ENCODE measurements at places on chromosomes 11 and 22.

- no peak for DNase-seq
Measured at GRCh38 chr22:46150655-46151477, 540 bp downstream of the PPARA start.

- DNase-seq = no peak
Measured at GRCh38 chr11:117554601-117555333, 227.1 kb downstream of the CEP164 start.

DNA sequence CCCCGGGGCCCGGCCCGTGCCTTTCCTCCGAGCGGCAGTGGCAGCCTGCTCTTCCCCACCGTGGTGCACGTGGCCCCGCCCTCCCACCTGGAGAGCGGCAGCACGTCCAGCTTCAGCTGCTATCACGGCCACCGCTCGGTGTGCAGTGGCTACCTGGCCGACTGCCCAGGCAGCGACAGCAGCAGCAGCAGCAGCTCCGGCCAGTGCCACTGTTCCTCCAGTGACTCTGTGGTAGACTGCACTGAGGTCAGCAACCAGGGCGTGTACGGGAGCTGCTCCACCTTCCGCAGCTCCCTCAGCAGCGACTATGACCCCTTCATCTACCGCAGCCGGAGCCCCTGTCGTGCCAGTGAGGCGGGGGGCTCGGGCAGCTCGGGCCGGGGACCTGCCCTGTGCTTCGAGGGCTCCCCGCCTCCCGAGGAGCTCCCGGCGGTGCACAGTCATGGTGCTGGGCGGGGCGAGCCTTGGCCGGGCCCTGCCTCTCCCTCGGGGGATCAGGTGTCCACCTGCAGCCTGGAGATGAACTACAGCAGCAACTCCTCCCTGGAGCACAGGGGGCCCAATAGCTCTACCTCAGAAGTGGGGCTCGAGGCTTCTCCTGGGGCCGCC lies 11.9 kb downstream of the C22orf31 start:
- DNase-seq = no peak

- DNase-seq = no peak
Measured at GRCh38 chr11:66887526-66887925, 30.7 kb downstream of the LRFN4 start.

GRCh38 chr11:61168042-61168688 lies 6.9 kb upstream of the VPS37C start:
- no peak for DNase-seq

- no peak for DNase-seq
Measured at GRCh38 chr11:35089666-35090065, 49.3 kb upstream of the CD44 start.

DNA sequence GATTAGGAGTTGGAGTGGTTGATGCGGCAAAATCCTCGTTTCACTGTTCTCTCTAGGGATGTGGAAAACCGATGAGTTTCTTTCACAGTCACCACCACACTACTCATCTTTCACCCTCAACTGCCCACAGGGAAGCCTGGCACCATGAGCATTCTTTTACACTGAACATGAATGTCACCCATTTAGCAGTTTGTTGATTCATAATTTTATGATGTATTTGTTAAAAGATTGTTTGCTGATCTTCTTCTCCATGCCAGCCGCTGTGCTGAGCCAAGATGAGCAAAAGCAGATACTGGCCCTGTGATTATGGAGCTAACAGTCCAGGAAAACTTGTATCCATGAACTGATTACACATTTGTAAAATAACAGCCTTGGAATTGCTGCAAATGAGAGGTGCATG lies 3.9 kb upstream of the SCGB1D2 start:
- DNase-seq = no peak

- DNase-seq = no peak
Measured at GRCh38 chr11:46528445-46529094, 65.3 kb downstream of the AMBRA1 start.

DNA sequence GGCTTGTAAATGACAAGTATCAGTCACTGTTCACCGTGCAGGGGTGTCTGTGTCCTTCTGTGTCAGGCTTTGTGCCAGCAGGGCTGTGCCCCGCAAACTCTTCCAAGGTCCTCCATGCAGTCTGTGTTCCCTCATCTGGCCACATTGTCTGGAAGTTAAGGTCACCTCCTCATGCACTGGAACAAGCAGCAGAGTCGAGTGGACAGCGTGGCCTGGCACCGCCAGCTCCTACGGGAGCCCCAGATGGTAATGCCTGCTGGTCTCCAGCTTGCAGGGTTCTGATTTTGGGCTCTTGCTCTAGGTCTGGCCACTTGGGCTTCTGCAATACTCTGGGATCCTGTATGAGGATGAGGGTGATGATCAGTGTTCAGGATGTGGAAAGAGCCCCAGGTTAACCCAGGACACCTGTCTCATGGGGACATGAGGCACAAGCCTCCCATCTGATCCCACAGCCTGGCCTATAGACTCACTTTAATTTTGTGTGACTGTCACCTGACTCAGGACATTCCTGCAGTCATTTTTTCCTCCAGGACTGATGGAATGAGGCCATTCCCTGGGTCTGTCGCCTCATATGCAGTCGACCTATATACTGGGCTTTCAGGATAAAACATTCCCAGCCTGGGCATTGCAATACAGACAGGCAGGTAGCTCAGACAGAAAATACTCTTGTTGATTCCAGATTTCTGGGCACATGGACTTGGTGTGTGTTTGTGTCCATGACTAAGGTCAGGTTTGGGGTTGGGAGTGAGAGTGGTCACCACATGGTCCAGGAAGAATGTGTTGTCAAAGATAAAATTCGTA lies 106.3 kb upstream of the TOP3B start:
- no peak for DNase-seq

DNA sequence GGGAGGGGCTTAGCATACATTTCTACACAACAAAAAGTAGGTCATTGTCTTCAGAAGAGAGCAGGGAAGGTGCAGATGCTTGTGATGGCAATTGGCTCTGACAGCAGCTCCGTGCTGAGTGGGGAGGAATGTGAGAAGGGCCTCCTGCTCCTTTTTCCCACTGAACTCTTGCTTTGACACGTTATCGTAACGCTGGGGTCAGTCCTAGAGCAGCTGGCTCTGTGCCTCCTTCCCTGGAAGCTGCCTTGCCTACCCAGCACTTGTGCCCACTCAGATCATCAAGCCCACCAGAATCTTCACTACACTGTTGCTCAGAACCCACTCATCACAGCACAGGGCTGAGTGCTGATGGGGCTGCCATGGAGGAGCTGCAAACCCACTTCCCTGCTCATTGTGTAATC lies 14.9 kb upstream of the NAV2 start:
- DNase-seq = no peak

- no peak for DNase-seq
Measured at GRCh38 chr11:66718320-66718971, 10.6 kb downstream of the SPTBN2 start.

- DNase-seq = no peak
Measured at GRCh38 chr22:20526628-20527355, 19.4 kb downstream of the MED15 start.

DNA sequence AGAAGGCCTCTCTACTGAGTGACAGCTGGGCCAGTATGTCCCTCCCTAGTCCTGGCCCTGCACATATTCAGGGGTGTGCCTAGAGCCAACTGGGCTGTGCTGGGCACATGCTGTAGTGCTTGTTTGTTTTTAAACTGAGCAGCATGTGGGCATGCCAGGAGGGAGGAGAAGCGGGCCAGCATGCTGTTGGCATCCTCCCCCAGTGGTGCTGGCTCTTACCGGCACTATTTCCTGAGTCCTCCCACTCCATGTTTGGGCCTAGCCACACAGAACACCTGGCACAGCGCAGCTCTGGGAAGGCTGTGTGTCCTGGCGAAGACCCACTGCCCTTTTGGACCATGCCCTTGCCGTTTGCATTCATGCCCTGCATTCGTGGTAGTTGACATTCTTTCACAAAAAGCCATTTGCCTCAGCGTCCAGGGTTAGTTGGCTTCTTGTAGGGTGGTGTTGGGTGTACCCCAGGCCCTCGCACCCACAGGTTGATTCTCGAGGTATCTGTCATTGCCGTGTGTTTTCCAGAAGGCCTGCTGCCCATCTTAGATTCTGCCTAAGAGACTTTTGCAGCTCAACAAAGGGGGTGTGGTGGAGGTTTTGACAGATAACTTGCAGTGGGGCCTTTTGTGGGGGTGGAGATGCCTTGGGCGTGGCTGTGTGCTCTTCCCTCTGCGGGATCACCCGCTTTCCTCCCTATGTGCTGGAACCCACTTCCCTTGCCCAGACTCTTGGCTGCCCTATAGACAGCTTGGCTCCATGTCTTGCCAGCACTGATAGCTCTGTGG lies 13.6 kb downstream of the DGCR8 start:
- no peak for DNase-seq

DNA sequence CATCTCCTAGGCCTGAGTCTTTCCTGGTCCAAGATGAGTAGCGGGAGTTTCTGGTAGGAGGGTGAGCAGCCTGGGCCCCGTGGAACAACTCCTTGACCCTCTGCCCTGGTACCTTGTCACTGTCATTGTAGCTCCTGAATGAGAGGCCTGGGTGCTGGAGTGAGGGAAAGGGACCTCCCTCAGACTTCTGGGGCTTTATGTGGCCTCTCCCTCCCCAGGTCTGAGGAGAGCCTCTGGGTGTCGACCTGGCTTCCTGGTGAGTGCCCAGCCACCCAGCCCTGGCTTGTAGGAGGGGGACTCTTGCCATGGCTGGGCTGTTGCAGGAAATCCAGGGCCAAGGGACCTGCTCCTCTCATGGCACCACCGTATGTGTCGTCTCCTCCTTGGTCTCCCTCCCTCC lies 3.9 kb downstream of the P2RY2 start:
- DNase-seq = no peak

GRCh38 chr11:83778596-83778995 lies 492.4 kb upstream of the CCDC90B start:
- no peak for DNase-seq

Data from activated CD8-positive, alpha-beta memory T cell treated with anti-CD3 and anti-CD28 coated beads for 1 hour (primary cell).